ENCODE measurements at places on chromosomes 5 and 9.

GRCh38 chr9:114424126-114424525 is 36.3 kb upstream of the AKNA start:
- no peak for DNase-seq

GRCh38 chr9:91259162-91259561 is 102.6 kb downstream of the AUH start:
- DNase-seq, result no peak

- DNase-seq, result no peak
Observed at GRCh38 chr5:57332361-57332760, 150.2 kb downstream of the ACTBL2 start.

DNA sequence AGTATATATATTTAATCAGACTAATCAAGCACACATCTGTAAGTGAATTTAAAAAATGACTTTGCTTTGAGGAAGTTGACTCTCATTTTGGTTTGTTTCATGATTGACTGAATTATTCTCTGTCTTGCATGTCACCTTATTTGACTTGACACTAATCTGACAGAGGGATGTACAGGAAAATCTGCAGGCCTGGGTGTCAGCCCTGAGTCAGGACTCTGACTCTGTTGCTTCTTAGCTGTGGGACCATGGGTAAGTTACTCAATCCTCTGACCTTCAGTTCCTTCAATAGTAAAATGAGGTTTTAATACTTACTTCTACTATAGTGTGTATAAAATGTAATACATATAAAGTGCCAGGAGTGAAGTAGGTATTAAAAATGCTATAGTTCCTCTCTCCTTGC is 415.9 kb downstream of the ARHGEF28 start:
- no peak for DNase-seq

DNA sequence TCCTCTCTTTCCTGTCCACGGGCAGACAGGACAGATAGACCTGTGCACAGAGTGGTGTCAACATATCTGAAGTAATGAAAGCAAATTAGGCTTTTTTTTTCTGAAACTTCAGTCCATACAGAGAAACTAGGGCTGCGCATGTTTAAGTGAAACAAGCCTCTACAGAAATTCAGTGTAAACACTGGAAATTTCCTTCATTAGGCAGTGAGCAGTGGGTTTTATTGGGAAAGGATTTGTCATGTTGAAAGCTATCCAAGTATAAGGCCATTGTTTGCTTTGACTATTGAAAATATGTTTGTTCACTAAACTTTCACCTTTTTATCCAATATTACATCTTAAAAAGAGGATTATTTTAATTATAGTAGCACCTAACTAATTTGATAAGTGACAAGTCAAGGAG is 161.2 kb downstream of the AOPEP start:
- DNase-seq, result no peak

- no peak for DNase-seq
Observed at GRCh38 chr9:92649007-92649406, 20.9 kb downstream of the IPPK start.

DNA sequence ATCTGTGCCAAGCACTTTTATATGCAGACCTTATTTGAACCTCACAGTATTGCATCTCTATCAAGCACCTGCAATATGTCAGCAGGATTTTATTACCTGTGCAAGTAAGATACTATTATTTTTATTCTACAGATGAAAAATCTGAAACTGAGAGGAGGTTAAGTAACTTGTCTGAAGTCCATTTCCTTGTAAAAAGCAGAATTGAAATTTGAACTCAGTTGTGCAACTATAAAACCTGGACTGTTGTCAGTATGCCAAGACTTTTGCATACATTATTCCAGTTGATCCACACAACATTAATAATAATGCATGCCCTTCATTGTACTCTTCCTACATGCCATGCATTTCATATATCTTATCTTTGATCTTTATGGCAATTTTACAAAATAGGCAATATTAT is 82.2 kb upstream of the BRINP1 start:
- no peak for DNase-seq

DNA sequence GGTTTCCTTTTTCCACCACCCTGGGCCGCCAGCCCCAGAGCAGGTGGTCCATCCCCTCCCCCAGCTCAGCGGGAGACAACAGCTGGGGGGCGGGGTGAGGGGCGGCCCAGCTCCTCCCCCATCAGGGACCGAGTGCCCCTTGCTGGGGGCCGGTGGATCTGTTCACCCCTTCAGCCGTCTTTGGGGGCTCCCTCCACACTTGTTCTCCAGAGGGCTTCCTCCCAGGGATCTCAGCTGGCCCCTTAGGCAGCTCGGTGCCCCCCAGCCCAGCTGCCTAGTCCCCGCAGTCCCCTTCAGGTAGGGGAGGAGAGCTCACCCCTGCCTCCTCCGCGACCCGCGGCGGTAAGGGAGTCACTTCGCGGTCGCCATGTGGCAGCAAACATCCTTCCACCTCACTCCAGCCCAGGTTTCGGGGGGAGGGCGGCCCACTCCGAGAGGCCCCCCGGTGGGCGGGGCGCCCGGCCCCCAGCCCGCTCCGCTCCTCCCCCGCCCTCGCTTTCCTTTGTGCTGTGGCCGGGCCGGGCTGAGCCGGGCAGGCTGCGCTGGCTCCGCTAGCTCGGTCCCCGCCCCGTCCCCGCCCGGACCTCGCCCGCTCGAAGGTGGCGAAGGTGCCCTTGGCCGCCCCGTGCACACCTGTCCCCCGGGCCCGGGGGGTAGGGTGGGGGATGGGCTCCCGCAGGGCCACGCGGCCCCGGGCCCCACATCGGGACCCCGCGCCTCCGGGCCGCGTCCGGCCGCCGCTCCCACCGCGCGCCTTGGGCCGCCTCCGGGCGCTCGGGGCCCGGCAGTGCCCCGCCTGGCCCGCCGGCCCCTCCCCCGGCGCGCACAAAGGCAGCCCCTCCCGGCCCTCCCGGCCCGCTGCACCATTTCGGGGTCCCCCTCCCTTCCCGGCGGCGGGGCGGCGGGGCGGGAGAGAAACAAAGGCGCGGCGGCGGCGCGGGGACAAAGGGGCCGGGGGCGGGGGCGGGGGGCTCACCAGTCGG is 683 bp downstream of the DBN1 start:
- DNase-seq, result no peak

- no peak for DNase-seq
Observed at GRCh38 chr5:95022967-95023695, 261.8 kb downstream of the MCTP1 start.

DNA sequence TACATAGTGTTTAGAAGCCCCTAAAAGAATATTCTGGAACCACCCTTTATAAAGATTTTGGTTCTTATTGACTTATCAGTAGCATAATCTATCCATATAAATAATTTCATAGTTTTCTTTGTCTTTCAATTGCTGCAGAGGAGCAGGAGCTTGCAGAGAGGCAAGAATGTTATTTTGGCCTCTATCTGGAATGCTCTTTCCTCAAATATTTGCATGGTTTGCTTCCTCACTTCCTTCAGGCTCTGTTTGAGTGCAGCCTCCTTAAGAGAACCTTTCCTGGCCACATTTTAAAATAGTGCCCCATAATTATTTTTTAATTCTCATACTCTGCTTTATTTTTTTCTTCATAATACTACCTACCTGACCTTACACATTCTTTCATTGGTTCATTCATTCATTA is 1.5 kb downstream of the C5 start:
- DNase-seq, result no peak

- DNase-seq, result no peak
Observed at GRCh38 chr5:43073597-43074546, 33.8 kb upstream of the ANXA2R start.

DNA sequence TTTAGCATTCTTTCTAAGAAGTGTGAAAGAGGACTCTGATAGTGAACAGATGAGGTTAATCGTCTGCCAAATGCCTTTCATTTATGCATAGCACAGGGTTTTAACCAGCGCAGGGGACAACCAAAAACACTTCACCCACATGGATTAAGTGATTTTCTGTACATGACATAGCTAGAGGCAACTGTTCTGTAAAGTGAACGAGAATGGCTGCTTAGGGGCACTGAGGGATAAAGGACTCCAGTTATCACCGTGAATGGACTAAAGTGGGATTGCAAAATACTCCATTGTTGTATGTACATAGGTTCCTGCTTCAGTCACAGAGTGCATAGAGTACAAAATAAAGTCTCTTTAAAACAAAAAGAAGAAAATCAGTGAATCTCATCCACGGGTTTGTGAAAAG is 456.8 kb downstream of the DMAC1 start:
- no peak for DNase-seq

DNA sequence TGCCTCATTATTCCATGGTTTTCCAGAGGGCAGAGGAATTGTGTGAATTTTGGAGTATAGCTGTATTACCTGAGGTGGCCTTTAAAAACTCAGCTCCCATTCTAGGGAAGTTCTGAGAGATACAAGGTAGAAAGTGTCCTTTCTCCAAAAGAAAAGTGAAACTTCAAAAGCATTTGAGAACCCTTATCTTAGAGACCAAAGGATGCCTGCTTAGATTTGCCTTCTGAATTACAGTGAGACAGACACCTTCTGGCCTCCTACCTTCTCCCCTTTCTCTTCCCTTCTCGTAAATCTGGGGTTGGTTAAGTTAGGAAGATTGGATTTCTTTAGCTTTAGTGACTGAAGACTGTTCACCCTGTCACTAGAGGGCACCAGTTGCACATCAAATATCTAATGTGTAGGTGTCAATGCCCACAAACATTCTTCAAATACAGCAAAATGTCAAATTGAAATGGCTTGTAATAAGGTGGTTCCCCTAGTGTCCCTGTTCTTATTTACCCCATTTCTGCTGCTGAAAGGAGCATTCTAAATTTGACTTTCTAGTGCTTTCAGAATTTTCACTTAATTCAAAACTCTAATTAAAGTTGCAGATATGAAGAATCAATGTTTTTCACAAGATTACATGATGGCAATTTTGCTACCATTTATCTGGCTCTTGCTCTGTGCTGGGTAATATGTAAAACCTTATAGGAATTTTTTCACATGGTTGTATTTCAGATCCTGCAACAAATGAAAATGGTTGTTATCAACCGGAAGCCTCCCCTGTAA is 46.7 kb downstream of the PRRC1 start:
- DNase-seq, result no peak

- no peak for DNase-seq
Observed at GRCh38 chr9:120557205-120557604, 22.8 kb downstream of the CDK5RAP2 start.

GRCh38 chr5:174094857-174095606 is 49.5 kb downstream of the NSG2 start:
- DNase-seq, result no peak

- DNase-seq, result no peak
Observed at GRCh38 chr5:104564530-104564929, 1001.9 kb upstream of the NUDT12 start.

DNA sequence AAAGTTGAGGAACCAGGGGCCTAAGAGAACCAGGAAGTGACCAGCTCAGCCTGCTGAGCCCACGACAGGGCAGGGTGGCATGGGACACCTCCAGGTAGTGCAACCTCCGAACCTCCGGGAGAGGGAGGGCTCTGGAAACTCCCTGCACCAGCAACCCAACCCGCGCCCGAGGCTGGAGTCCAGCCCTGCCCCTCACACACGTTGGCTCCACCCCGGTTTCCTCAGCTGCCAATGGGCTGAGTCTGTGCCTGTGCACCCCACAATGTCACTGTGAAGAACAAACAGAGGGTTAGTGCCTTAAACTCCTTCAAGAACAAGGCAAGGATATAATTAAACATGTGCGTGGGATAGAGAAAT is 17.0 kb upstream of the UNC5A start:
- DNase-seq, result peak; percentile 75

DNA sequence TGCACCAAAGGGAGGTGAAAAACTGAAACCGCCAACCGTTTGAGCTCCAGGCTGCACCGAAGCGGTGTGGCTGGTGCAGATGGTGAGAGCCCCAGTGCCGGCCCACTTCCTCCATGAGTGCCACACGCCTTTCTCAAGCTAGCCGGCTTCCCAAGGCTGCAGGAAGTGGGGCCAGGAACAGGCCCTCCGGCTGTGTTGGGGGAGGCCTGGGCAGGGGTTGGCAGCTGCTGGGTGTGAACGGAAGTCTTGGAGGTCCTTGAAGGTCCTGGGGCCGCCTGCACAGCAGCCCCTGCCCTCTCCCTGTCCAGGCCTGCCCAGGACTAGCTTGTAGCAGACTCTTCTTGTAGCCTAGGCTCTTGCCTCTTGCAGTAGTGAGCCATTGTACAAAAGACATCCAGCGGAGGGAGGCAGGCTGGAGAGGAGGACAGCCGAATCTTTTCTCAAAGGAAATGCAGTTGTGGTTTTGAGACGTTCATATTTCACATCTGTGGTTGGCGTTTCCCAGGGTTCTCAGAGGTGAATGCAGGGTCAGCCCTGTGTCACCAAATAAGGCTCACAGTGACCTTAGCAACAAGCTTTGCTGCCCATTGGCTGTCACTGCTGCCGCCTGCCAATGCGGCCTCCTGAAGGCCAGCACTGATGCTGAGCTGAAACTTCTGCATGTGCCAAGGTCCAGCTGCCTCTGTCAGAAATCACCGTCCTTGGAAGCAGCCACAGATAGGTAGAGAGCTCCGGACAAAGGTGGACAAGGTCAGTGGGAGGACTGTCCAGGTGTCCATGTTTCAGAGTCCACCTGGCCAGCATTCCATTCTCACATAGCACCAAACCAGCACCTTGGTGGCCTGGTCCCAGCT is 23.9 kb downstream of the IRF1 start:
- no peak for DNase-seq

DNA sequence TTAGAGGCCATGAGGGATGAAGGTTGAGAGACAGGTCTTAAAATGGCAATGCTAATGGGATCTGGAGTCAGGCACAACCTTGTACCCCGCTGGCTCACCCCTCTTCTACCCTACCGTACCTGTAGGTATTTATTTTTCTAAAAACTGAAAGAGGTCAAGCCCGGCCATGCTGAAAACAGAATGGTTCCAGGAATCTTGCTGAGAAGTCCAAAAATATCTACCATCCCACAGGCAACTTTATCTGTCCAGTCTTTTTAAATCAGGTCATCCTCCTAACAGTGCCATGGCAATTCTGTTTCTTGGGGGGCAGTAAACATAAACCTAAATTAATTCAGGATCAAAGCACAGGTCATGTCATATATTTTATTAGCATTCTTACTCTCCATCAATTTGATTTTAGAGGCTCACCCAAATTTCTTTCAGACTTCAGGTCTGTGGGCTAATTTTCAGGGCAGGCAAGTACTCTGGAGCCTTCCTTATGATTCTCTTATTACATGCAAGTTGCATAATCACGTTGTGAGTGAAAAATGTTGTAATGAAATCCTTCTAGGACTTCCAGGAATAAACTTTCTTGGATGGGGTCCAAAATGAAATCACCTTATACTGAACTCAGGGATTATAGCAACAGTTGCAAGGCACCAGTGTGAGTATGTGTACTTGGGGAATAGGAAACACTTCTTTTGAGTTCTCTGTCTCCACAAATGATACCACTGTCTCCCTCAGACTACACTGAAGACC is 102.7 kb upstream of the NREP start:
- no peak for DNase-seq

- no peak for DNase-seq
Observed at GRCh38 chr9:136107953-136108647, 10.6 kb downstream of the TMEM250 start.

GRCh38 chr5:134071614-134072207 is 42.8 kb upstream of the TCF7 start:
- DNase-seq, result no peak

- peak; percentile 92 for DNase-seq
Observed at GRCh38 chr5:68215208-68215897, at the start of gene PIK3R1. TSS of gene PIK3R1 (plus strand) at chr5:68215756. CDS start at chr5:68226676, 10,920 bp downstream.

GRCh38 chr9:131069699-131070098 is 26.6 kb upstream of the AIF1L start:
- no peak for DNase-seq
